ENCODE measurements at places on chromosomes 3 and 15.

DNA sequence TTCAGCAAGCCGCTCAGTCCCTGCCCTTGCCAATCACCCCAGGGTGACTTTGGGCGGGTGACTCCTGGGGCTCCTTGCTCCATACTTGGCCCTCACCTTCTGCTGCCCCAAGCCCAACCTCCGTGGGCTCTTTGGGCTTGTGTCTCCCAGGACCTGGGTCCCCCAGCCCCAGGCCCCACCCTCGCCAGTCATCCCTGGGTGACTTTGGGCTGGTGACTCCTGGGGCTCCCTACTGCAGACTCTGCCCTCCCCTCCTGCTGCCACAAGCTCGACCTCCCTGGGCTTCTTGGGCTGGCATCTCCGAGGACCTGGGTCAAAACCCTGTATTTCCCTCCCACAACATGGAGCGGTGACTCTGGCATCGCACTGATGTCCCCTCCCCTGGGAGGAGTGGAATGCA lies 151.5 kb downstream of the GOLGA6L4 start:
- no peak for DNase-seq

DNA sequence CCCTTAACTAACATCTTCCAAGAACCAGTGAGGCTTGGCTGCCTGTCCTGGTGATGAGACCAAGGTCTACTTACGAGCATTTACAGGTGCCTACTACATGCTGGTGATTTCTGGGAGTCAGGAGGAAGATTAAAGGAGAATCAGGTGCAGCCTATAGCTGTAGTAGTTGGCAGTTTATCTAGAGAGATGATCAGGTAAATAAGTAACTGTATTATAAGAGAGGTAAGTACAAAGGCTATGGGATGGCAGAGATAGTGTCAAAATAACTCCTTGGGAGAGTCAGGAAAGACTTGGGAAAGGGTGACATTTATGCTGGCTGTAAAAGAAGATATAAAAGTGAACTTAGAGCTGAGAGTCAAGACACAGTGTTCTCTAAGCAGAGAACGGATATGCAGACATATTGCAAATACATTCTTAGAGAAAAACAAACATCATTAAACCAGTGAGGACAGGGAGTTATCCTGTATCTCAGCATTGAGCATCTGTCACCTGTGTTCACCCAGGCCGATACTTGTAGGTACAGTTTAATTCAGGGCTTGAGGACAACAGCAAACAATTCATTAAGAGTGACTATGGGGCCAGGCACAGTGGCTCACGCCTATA lies 49.7 kb upstream of the ACP3 start:
- DNase-seq, result no peak

DNA sequence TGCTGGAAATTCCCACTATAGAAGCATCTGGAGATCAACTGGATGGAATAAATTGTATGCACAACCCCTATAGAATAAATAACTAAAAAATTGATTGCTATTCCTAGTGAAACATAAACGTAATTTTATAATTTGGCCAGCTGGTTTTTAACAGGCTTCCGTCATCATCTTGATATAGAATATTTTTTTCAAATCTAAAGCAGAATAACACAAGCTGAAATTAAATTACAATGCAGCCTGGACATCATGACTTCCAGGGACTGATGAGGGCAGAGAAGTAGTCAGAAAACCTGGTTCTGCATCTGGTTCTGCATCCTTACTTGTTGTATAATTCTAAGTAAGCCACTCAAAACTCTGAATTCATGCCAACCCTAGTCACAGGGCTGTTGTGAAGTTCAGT lies 146.1 kb downstream of the MEX3B start:
- DNase-seq, result no peak

- no peak for DNase-seq
Observed at GRCh38 chr15:68184616-68185480, 20.3 kb downstream of the CALML4 start.

- no peak for DNase-seq
Observed at GRCh38 chr3:3744826-3745225, 54.4 kb upstream of the LRRN1 start.

DNA sequence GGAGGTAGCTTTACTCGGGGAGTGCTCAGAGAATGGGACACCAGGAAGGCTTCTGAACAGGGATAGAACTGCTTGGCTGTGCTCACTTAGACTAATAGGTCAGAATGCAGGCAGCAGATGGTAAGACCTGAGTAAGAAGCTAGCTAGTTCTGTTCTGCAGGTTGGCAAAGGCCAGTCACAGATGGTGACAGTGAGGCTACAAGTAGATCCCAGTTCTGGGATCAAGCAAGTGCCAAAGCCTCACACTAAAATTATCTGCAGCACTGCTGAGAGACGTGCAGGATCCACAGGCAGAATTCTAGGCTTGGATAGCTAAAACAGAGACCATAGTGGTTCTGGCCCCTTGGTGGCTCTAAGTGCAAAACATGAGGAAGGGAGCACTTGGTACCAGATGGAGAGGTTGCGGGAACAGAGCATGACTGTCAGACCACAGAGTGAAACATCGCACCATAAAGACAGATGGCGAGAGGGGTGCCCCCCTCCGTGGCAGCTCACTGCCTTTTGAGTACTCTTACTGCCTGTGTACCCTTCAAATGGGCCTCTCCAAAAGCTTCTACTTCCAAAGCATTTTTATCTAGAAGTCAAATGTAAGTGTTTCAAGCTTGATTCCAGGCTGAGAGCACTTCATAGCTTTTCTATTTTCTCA lies 3.6 kb upstream of the GLCE start:
- no peak for DNase-seq

GRCh38 chr3:179464323-179465092 lies 13.2 kb upstream of the GNB4 start:
- DNase-seq, result peak; percentile 17

GRCh38 chr3:146501752-146502151 lies 32.4 kb upstream of the PLSCR2 start:
- no peak for DNase-seq

Data from activated naive CD8-positive, alpha-beta T cell treated with anti-CD3 and anti-CD28 coated beads for 36 hours (primary cell).